GM23248 (cell line): ENCODE measurements at places on chromosomes 11 and 22.

- H3K36me3 ChIP-seq = no peaks in the 10 kb centered on the region
- DNase-seq = no peak
- no peak overlapping the region for H3K27ac ChIP-seq
- no peaks in the 10 kb centered on the region for H3K27me3 ChIP-seq
Measured at GRCh38 chr11:21969841-21970240, 223.0 kb upstream of the ANO5 start.

GRCh38 chr11:82942376-82942775 is 40.8 kb downstream of the DDIAS start:
- no peaks in the 10 kb centered on the region for H3K36me3 ChIP-seq
- DNase-seq = no peak
- no peaks in the 10 kb centered on the region for H3K4me1 ChIP-seq
- H3K4me3 ChIP-seq = no peak overlapping the region
- no peak overlapping the region for H3K27ac ChIP-seq

- no peak overlapping the region for H3K4me3 ChIP-seq
- no peaks in the 10 kb centered on the region for H3K27me3 ChIP-seq
- H3K27ac ChIP-seq = no peak overlapping the region
- DNase-seq = no peak
- H3K36me3 ChIP-seq = peaks cover 16% of the 10 kb centered on the region
- H3K4me1 ChIP-seq = no peaks in the 10 kb centered on the region; the same call in 1 of the 2 replicates
Measured at GRCh38 chr11:69666261-69666660, 8.9 kb downstream of the LTO1 start.

DNA sequence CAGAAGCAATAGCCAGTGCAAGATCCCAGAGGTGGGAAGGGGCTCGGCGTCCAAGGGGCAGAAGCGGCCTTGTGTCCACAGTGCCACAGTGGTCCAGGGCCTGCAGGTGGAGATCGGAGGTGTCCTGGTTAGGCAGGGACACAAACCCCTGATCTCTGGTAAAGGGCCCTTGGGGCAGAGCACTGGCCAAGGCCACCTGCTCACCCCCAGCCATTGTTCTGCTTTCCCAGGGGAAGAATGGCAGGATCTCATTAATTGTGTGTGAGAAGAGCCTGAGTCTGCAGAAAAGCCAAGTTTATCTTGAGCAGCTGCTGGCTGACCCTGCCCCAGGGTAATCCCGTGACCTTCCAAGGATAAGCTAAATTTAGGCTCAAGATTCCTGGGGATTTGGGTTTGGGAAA is 3.1 kb upstream of the CLDN5 start:
- no peak for DNase-seq
- no peak overlapping the region for H3K4me3 ChIP-seq
- no peaks in the 10 kb centered on the region for H3K4me1 ChIP-seq
- H3K27me3 ChIP-seq = peaks cover 9% of the 10 kb centered on the region; the same call in 1 of the 2 replicates
- H3K27ac ChIP-seq = no peak overlapping the region
